Head of caudate nucleus (tissue), 42 donors: ENCODE measurements at places on chromosomes 7 and 10.

DNA sequence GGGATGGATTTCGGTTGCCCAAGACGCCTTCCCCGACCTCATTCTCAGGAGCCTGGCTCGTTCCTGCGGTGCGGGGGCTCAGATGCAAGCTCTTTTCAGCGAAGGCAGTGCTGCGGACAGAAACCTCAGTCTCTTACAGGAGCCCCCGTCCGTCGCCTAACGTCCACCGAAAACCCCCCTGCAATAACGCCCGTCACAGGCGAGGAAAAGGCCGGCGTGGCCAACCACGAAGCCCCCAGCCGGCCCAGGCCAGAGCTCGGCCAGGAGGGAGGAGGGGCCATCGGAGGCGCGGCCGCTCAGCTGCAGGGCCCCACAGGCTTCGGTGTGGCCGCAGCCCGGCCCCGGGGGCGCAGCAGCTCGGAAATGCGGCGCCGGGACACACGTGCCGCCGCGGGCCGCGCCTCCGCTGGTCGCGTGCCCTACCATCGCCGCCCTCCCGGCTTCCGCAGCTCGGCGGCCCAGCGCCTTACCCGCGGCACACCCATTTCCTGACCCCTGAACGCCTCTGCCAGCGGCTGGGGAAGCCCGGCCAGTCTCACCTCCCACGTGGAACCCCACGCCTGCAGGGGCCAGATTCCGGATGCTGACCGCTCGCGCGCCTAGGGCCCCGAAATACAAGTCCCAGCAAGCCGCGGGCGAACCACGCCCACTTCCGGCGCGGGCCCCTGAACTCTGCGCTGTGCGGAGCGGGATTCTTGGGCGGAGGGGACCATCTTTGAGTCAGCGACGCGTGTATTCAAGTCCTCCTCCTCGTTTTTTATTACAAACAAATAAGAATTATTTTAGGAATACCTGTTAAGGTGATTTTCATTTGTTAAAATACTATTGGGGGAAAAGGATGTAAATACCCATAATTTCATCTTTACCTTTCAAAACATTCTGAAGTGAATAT lies at the start of gene ZNF239:
TSS of gene ZNF239 (minus strand) at position 616 of the 892 bp plus-strand sequence. CDS start 16,537 bp downstream, outside the sequence.
- peak; percentile 91 for DNase-seq

- no peak for DNase-seq
Observed at GRCh38 chr7:131075406-131075805, 252.3 kb upstream of the MKLN1 start.

GRCh38 chr7:87322912-87323311 lies 22.6 kb upstream of the CROT start:
- no peak for DNase-seq

- DNase-seq, result no peak
Observed at GRCh38 chr10:98628206-98628605, 181.5 kb upstream of the HPS1 start.

- DNase-seq, result no peak
Observed at GRCh38 chr10:129307141-129307540, 159.9 kb upstream of the MGMT start.

GRCh38 chr10:2949948-2950354 lies 117.4 kb upstream of the PFKP start:
- DNase-seq, result peak; percentile 40

DNA sequence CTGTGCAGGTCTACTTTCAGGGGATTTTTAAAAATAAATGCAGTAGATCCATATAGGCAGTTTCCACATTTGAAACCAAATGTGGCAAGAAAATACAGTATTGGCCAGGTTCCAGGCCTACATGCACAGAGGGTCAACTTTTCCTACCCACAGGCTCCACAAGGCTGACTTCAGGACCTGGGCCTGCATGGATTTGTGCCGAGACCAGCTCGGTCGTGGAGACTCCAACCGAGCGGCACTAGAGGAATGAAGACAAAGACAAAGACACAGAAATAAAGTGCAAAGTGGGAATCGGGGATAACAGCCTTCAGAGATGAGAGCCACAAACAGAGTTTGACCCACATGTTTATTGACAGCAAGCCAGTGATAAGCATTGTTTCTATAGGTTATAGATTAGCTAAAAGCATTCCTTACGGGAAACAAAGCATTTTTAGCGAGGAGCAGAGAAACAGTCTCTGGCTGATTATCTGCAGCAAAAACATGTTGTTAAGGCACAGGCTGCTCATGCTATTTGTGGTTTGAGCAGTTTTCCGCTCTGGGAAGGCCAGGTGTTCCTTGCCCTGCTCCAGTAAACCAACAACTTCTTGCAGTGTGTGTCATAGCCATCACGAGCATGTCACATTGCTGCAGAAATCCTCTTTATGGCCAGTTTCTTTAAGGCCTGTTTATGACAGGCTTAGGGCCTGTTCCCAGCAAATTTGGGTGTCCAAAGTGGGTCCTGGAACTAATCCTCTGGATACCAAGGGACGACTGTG lies 52.6 kb downstream of the ZNF37A start:
- no peak for DNase-seq

GRCh38 chr10:75018251-75018650 lies 93.2 kb upstream of the SAMD8 start:
- no peak for DNase-seq

GRCh38 chr7:68994841-68995240 lies 603.4 kb upstream of the AUTS2 start:
- DNase-seq, result no peak

DNA sequence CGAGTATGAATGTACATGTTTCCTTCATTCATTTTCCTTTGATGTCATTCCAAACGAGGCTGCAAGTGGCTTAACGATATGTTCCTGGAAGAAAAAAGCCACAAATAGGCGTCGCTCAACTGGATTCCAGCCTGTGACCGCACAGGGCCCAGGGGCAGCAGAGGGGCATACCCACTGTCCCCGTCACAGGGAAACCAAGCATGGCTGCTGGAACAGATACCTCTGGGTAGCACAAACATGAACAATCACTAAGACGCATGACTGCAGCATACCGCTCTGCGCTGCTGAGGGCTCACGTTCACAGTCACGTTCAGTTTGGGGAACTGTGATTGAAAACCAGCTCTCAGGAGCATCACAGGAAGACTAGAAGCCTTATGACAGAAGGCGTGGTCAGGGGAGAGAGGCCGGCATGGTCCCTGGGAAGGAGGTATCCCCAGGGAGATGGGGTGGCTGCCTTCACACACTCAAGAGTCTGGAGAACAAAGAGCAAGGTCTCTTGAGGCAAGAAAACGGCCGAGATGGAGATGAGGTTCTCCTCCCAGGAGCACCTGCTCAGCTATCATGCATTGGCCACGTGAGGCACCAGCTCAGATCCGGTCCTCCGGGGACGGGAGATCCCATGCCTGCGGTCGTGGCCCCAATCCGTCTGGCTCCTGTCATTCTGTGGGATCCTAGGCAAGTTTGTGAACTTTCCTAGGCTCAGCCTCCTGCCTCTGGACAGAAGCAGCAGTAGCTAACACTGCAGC lies 213.6 kb downstream of the DIP2C start:
- no peak for DNase-seq

- no peak for DNase-seq
Observed at GRCh38 chr10:49279015-49279880, 19.7 kb upstream of the C10orf71 start.

DNA sequence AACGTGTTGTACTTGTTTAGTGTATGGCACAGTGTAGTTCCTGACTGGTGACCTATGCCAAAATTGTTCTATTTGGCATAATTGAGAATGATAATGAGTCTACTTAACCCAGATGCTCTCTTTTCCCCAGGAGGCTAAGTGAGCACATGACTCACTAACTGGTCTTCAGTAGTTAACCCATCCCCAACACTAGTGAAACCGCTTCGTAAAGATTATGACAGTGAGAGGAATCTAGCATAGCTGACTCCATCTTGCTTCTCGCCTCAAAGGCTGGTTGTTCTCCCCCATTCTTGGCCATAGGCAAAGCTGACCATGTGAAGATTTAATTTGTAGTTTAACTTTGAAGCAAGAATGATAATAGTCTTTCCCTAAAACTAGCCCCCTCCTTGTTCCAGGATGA lies 47.2 kb downstream of the CDK1 start:
- no peak for DNase-seq

DNA sequence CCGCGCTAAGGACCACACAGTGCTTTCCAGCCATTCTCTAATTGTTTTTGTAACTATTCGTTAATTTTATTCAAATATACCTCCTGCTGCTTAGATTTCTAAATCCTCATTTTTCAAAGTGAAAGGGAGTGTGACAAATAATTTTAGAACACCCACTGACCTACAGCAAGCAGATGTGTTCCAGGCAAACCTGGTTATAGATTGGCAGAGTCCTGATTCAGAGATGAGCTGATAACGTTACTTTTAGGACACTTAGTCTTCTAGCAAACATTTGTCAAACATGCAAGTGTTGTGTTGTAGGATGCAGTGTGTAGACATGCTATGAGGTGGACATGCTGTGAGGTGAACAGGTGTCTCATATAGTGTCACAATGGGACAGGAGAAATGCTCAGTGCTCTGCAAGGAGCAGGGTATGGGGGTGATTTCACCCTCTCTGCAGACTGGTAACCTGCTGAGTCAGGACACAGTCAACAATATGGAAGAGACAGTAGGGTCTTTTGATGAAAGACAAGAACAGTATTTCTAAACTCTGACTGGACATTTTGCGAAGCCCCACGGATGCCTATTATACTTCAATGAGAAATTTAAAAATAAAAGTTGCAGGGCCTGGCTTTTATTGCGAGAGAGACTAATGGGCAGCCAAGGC lies 92.2 kb upstream of the ANLN start:
- DNase-seq, result no peak

DNA sequence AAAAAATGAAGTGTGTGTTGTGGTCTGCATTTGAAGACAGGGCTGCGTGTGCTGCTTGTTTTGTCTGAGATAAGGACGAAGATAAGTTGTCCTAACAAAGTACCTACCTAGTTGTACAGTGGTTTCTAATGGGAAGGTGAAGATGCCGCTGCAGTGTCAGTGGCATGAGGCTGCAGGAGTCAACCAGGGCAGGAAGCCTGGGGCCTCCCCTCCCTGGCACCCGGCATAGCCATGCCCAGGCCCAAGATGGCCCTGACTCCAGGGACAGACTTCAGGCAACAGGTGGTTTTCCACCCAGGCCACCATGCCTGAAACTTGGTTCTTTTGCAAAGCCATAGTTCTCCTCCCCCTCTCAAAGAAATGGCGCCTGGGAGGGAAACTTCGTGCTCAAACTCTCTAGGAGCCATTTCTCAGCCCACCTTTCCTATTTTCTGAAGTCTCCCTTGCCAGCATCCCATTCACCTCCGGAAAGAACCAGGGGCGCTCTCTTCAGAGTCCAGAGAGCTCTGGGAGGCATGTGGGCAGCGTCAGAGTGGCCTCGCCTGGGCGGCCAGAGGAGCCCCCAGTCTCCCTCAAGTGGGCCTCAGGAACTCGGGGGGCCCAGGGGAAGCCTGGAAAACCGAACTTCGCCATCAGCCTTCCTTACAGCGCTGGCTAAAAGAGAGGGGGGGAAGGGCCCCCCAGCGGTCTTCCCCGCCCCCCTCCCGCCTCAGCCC lies 2.1 kb upstream of the KAT6B start:
- DNase-seq, result no peak

GRCh38 chr7:108094346-108094745 lies 35.8 kb downstream of the LAMB4 start:
- DNase-seq, result no peak

DNA sequence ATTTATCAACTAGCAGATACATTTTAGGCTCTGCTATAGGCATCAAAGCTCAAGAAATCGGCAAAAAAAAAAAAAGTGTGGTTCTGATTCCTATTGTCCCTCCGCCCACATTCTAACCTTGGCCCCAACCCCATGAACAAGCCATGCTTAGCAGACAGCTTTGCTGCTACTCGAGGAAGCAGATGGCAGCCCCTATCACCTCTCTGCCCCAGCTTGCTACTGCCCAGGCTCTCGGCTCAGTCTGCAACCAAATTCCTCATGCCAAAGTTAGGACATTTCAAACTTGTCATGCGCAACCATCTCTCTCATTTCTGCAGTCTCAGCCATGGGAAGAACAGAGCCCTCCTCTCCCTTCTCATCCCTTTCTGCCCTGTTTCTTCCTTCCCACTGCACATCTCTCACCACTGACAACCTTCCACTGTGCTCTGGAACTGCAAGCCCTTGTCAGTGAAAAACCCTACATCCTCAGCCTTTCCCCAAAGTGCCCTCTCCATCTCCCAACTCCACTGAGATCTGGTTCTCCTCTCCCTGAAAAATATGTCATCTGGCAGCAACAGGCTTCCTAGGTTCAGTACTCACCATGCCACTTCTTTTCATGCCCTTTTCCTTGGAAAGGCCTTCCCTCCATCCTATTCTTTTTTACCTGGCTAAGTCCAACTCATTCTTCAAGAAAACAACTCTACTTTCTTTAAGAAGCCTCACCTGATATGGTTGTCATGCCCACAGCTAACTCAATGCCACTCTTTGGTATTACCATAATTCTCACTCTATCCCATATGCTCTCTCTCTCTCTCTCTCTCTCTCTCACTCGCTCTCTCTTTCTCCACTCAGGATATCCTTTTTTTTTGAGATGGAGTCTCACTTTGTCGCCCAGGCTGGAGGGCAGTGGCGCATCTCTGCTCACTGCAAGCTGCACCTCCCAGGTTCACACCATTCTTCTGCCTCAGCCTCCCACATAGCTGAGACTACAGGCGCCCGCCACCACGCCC lies 60.1 kb upstream of the FHIP2A start:
- DNase-seq, result no peak

DNA sequence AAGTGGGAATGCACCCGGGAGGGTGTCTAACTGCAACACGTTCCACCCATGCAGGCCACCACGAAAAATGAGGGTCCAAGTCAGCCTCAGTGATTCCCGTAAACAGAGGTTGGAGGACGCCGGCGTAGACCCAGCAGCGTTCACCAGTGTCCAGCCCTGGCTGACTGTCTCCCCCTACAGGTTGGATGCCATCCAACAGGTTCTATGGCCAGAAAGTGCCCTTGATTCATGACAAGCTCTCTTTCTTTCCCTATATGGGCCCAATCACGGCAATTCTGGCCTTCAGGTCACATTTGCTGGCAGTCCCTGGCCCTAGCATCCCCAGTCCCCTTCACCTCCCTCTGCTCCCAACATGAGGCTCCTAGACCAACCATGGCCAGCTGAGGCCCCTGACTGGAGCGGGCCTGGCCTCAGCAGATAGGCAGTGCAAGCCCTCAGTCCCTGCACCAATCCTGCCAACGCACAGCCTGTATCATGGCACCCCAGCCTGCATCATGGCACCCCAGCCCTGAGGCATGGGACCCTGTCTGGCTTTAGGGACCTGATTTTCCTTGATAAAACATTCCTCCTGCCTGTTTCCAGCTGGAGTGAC lies 227.4 kb downstream of the GRID1 start:
- DNase-seq, result peak; percentile 68

GRCh38 chr10:67385089-67385488 lies 310.9 kb downstream of the CTNNA3 start:
- DNase-seq, result no peak
